ENCODE measurements at places on chromosomes 2 and 18. TPM values are rescaled to one million over a fixed set of nuclear protein-coding genes. Genes with fewer than 3 reads are reported as not detected.

SKOR2 gene
- total RNA-seq: not detected

VWA3B gene
- total RNA-seq: not detected

ZNG1B gene
- total RNA-seq: 46.5 TPM

MOCOS gene
- 4.4 TPM for total RNA-seq

DQX1 gene
- total RNA-seq: 0.05 TPM

PIAS2 gene
- total RNA-seq: 8.6 TPM

UGT1A4 gene
- total RNA-seq: not detected

CCBE1 gene
- total RNA-seq: 8.7 TPM

CHRNG gene
- not detected for total RNA-seq

KCNS3 gene
- total RNA-seq: 1.1 TPM

AQP12A gene
- total RNA-seq: not detected

TUBA4B gene
- total RNA-seq: not detected

RESP18 gene
- total RNA-seq: not detected

AGXT gene
- not detected for total RNA-seq

CCDC102B gene
- 0.60 TPM for total RNA-seq

NR4A2 gene
- 2.0 TPM for total RNA-seq

IL1A gene
- total RNA-seq: 0.09 TPM

EFR3B gene
- 12.3 TPM for total RNA-seq

POTEC gene
- total RNA-seq: not detected

MRO gene
- total RNA-seq: 0.47 TPM

CD207 gene
- not detected for total RNA-seq

ASPRV1 gene
- 0.37 TPM for total RNA-seq

PRSS56 gene
- total RNA-seq: 0.11 TPM

NAT8 gene
- not detected for total RNA-seq

TRIM54 gene
- total RNA-seq: 0.72 TPM

CCNYL1 gene
- 19.4 TPM for total RNA-seq

NCKAP5 gene
- 1.2 TPM for total RNA-seq

NETO1 gene
- not detected for total RNA-seq

CRYGD gene
- not detected for total RNA-seq

LONRF2 gene
- 3.5 TPM for total RNA-seq

EMILIN1 gene
- total RNA-seq: 0.56 TPM

PTPRM gene
- 33.0 TPM for total RNA-seq

PPM1B gene
- total RNA-seq: 28.4 TPM

HADHA gene
- 133 TPM for total RNA-seq

CNRIP1 gene
- total RNA-seq: 2.2 TPM

TDRD15 gene
- total RNA-seq: not detected

RAB6C gene
- not detected for total RNA-seq

AFG3L2 gene
- 46.2 TPM for total RNA-seq

FMNL2 gene
- total RNA-seq: 26.3 TPM

Data from A549 treated with GW870086 at 1 μM for 4 hours (cell line).